ENCODE measurements at places on chromosomes 6 and 20.

DNA sequence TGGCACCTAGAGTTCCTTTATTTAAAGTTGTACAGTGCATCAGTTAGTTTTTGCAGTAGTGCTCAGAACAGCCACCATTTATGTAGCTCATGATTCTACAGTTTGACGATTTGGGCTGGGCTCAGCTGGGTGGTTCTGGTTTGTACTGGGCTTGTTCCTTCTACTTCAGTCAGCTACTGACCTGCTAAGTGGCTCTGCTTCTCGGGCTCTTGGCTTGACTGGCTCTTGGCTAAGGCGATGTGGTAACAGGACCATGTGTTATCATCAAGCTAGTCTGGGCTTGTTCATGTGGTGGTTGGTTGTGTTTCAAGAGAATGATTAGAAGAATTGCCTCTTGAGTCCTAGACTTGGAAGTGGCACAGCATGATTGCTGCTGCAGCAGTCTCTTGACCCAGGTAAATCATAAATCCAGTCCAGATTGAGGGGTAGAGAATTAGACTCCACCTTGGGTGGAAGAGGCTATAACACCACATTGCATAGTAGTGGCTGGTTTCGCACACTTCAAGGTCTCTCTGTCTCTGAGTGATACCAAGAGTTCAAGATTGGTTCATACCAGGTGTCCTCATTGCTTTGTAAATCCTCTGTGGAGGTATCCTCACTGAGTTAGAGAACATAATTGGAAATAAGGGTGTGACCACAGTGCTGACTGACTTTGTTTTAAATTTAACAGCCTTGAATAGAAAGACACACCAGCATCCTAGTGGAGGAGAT, 253.0 kb downstream of the ARID1B start:
- DNase-seq: no peak

- no peak for DNase-seq
These were observed 7.8 kb downstream of the GTPBP2 start for GRCh38 chr6:43621078-43621835.

DNA sequence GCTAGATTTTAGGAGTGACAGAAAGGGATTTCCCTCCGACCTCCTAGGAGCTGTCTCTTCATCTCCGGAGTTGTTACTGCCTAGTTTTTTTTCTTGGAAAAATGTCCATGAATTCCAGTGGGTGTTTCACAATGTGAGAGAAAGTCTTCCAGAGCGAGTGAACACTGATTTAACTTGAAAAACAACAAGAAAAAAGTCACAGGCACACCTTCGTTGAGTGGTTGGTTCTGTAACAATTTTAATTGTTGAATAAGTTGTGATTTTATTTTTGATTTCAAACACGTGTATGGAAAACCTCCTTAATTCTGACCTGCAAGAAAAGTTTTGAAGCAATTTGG, 2.9 kb downstream of the TFAP2C start:
- DNase-seq: no peak

- DNase-seq: no peak
These were observed 75.6 kb downstream of the CNBD2 start for GRCh38 chr20:36043892-36044515.

DNA sequence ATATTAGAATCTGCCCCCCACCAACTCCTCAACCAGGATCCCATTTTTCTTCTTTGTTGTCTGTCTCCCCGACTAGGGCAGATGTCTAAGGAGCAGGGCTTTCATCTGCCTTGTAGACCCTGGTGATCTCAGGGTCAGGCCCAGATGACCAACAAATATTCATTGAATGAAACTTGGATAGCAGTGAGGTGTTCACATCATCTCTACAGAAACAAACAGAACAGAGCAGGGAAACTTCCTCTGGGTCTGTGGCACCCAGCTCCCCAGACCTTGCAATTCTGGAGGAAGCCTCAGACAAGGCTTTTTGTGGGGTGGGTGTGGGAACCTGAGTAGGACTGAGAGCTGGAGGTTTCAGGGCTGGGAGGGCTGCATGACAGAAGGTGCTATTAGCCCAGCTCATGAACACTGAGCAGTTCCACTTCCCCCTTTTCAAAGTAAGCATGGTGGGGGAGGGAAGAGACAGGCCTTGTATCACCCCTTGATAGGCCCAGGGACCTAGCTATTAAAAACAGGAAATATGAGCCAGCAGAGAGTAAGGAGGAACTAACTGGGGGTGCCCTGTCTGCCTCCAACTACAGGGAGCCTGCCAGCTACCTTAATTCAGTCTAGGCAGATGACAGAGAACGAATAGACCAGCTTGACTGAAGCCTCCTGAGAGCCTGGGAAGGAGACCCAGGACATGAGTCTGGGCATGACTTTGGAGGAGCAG, 37.3 kb upstream of the TOP1 start:
- peak; percentile 16 for DNase-seq

- no peak for DNase-seq
These were observed 497 bp downstream of the BMP7 start for GRCh38 chr20:57265997-57266290.

- no peak for DNase-seq
These were observed 7.0 kb downstream of the GOPC start for GRCh38 chr6:117595099-117595923.

DNA sequence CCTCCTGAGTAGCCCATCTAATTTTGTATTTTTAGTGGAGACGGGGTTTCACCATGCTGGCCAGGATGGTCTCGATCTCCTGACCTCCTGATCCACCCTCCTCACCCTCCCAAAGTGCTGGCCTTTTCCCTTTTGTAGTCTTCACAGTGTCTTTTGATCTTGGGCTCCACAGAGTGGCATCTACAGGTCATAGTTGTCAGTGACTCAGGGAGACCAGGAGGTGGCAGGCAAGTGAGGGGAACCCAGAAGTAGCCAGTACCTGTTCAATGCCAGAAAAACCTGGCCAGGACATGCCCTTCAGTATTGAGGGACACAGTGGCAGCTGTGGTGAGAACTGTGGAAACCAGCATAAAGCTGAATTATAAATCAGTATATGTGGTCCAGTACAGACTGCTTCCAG, 19.6 kb downstream of the RPP21 start:
- DNase-seq: no peak

GRCh38 chr6:151675746-151676459, 131.6 kb upstream of the ESR1 start:
- DNase-seq: peak; percentile 19

- no peak for DNase-seq
These were observed 60.1 kb upstream of the FRMD1 start for GRCh38 chr6:168139121-168139520.

DNA sequence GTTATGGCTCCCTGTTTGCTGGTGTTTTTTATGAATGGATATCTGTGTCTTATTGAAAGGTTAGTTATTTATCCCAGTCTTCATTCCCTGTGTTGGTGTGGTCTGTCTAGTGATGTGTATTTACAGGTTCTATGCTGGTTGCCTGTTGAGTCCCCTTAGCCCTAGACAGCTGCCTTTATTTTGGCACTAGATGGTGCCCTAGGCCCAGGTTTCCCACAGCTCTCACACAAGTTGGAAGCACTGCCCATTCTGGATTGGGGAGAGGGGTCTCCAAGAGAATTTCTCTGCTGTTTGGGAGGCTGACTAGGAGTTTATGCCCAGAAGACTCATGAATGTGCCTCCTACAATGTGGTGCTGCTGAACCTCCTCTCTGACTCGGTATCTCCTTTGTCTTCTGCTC, 12.4 kb downstream of the GRM1 start:
- peak; percentile 3 for DNase-seq

DNA sequence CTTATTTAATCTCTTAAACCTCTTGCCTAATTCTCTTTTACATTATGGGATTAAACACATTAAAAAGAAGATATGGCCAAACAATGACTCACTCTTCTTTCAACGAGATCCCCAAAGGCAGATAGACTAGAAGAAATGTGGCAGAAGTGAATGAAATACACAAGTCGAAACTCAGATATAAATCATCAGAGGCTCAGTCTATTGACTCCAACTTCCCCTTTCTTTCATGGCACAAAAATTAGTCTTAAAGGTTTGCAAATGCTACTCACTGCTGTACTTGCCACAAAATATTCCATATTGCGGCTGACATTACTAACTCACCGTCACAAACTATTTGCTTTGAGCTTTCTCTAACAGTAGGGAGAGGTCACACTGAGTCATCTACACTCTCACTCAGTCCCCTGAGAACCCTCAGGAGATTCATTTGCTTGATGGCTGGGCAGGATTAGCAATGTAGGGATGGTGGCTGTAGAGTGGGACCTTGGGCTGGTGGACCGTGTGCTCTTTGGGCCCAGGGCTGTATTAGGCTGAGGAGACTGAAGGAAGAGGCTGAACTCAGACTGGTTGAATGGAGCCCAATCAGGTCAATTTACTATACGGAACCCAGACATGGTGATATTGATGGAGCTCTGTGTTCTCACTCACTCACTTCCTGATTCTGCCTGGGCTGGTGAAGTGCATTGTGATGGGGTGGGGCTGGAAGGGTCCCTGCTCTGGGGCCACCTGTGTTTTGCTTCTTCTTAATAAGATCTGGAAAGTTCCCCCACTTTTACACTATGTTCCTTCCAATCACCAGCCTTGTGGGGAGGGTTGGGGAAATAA, 42.8 kb upstream of the UBR2 start:
- DNase-seq: peak; percentile 88

- peak; percentile 9 for DNase-seq
These were observed 242.1 kb downstream of the DLL1 start for GRCh38 chr6:170048615-170049256.

DNA sequence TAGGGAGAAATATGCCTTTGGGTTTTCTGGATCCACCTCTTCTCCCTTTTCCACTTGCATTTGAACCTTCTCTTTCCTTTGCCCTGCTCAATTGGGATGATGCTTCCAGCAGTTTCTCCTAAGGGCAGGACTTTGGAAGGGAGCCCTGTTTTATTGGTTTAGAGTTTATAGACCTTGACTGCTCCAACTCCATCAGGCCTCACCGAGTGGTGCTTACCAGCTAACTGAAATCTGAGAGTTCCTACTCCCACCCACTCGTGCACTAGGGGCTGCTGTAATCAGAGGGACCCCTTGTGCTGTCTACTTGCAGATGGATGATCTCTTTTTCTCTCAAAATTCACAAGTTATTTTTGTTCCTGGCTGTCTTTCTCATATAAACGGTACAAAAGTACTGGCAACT, 121.3 kb upstream of the SLC22A16 start:
- no peak for DNase-seq

DNA sequence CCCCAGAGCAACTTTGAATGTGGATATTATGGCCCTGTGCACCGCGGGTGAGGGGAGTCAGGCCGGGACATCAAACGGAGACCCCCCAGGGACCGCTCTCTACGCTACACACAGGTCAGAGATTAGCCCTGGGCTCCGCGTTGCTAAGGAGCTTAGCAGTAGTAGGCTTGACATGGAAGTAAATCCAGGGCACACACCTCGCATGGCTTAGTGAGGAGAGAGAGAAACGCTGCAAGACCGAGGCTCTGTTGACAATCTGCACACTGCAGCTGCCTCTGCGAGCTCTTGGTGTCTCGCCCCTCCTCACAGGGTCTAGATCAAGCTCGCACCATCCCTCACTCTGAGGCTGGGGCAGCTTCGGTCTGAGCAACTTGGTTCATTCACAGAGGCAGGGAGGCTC, 116.1 kb upstream of the CDH4 start:
- DNase-seq: no peak

DNA sequence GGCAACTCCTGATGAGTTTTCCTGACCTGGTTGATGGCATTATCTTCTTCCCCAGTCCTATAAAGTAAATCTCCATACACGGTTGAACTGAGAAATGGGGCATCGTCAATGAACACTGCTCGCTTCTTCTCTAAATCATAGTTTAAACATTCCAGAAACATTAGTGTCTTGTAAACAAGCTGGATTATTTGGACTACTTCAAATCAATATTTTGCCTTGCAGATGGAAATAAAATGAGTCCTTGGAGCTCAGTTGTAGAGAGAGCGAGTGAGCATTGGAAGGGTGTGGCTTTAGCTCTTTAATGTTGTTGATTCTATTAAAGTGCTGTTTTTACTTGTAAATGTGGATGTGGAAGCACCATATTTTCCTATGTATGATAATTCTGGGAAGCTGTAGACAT, 18.4 kb downstream of the C6orf89 start:
- DNase-seq: no peak

DNA sequence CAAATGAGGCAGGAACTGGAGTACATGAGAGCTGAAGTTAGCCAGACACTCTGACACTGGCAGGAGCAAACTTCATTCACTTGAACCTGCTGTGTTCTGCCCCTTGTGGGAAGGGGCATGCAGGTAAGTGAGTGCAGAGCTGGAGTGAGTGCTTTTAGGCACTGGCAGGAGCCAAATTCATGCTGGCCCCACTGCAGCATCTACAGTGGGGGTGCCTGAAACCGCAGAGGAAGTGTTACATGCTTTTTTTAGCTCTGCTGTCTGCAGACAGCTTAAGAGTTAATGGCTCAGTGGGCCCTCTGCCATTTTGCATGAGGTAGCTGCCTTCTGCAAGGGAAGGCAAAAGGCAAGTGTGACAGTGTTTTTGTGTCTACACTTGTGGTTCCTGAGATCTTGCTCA, 167.9 kb upstream of the SYNCRIP start:
- no peak for DNase-seq

- no peak for DNase-seq
These were observed 36.0 kb downstream of the E2F3 start for GRCh38 chr6:20437639-20438038.

GRCh38 chr6:34514593-34515472, 41.3 kb downstream of the SPDEF start:
- DNase-seq: peak; percentile 40

GRCh38 chr6:37092923-37093727, 76.8 kb upstream of the PIM1 start:
- peak; percentile 69 for DNase-seq

- peak; percentile 31 for DNase-seq
These were observed 20.1 kb downstream of the TOP1 start for GRCh38 chr20:41048461-41049301.

DNA sequence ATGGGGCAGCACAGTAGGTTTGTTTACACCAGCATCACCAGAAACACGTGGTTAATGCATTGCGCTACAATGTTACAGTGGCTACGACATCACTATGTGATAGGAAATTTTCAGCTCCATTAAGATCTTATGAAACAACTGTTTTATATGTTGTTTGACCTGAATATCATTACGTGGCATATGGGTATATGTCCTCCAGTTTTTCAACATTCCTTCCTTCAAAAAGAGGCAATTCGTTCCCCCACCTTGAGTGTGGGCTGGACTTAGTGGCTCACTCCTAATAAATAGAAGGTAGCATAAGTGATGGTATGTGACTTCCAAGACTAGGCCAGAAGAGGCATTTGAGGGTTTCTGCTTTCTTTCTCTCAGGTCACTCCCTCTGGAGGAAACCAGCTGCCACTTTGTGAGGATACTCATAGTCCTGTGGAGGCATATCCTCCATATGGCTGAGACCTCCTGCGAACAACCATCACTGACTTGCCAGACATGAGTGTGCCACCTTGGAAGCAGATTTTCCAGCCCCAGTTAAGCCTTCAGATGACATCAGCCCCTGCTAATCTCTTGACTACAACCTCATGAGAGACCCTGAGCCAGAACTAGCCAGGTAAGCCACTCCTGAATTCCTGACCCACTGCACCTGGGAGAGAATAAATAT, 2.3 kb upstream of the TRAM2 start:
- DNase-seq: no peak

DNA sequence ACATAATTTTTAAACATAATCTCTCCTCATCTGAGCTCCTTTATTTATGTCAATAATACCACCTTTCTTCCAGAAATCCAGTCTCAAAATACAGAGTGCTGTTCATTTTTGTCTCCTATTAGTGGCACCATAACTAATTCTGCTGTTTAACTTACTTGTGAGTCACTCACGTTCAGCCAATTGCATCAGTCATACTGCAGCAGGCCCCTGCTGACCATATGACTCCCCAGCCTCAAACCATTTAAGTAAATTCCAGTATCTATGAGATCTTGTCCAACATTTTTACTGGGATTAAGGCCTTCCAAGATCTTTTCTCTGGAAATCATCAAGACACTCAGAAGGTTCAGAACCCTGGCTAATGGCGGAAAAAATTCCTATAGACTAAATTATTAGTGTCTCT, 982.2 kb upstream of the MAP3K7 start:
- peak; percentile 34 for DNase-seq

- peak; percentile 31 for DNase-seq
These were observed 30.1 kb upstream of the SH3BGRL2 start for GRCh38 chr6:79600812-79601609.

Measured in fibroblast of upper back skin (primary cell).